Caki2 (cell line): ENCODE measurements at places on chromosomes 16 and 17. TPM values are rescaled to one million over a fixed set of nuclear protein-coding genes. Genes with fewer than 3 reads are reported as not detected.

The KRT12 gene
- not detected in 2 replicates for total RNA-seq

GRCh38 chr17:56933868-56934267 is 20.0 kb upstream of the TRIM25 start:
- no peak for DNase-seq

The SHCBP1 gene
- total RNA-seq = 10.3 and 11.9 TPM in 2 replicates

- DNase-seq = no peak
These were observed 77.6 kb downstream of the PLD6 start for GRCh38 chr17:17128476-17129075.

GRCh38 chr17:27378482-27379175 is 77.6 kb upstream of the KSR1 start:
- DNase-seq = no peak

DNA sequence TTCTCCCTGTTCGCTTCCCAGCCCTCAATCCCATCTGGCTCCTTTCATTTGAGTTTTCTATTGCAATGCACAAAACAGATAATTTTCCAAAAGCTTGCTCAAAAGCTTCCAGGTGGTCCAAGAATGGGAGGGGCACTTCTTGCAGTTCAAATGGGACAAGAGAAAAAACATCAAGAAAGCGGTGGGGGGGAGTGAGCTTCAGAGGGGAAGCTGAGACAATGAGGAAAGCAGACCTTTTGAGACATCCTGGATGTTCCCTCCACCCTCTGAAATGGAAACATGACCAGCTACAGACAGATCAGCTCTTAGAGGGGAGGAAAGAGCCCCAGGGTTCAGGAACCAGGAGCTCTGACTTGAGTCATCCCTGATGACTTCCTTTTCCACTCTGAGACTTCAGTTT is 368.2 kb downstream of the SLC39A11 start:
- DNase-seq = no peak

The EPN3 gene
- total RNA-seq = 0.07 and 0.32 TPM in 2 replicates

- no peak for DNase-seq
These were observed 234.4 kb downstream of the ZNF423 start for GRCh38 chr16:49621241-49622083.

DNA sequence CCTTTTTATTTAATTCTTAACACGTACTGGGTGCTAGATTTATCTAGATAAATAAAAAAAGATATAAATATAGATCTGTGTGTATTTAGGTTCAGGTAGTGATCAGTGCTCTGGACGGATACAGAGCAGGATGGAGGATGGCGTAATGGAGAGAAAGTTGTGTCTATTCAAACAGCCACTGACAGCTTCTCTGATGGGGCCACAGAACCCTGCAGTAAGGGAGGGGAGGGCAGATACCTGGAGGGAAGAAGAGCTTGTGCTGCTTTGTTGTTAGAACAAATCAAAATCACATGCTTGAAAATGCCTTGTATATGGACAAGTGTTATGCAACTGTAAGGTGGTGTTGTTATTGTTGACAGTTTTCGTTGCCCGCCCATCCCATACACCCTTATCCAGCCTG is 170.2 kb downstream of the UTP18 start:
- DNase-seq = no peak

- no peak for DNase-seq
These were observed 49.7 kb upstream of the ITGA2B start for GRCh38 chr17:44439168-44439567.

- peak; percentile 12 for DNase-seq
These were observed 45.4 kb downstream of the CLEC19A start for GRCh38 chr16:19330841-19331397.

The KRTAP1-5 gene
- not detected in 2 replicates for total RNA-seq

GRCh38 chr16:31031276-31031675 is 2.1 kb upstream of the STX4 start:
- DNase-seq = no peak

DNA sequence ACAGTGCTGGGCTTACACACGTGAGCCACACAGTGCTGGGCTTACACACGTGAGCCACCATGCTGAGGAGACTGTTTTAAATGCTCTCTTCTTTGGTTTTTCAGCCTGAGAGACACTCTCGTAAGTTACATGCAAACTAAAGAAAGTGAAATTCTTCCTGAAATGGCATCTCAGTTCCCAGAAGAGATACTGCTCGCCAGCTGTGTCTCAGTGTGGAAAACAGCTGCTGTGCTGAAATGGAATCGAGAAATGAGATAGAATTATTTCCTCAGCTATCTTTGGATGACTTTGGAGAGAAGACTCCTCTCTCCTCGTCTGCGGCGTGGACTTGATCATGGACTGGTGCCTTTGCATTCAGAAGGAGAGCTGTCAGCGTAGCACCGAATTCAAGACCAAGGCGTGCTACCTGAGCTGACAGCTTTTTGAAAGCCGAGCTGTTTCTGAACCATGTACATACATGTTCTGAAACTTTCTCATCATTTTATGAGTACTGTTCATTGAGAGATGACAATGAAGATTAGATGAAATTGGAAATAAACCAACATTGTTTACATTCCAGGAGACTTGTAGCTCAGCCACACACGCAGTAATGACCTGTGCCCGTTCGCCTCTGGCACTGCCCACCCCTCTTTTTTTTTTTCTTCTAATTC is 21.6 kb upstream of the ENDOV start:
- no peak for DNase-seq

DNA sequence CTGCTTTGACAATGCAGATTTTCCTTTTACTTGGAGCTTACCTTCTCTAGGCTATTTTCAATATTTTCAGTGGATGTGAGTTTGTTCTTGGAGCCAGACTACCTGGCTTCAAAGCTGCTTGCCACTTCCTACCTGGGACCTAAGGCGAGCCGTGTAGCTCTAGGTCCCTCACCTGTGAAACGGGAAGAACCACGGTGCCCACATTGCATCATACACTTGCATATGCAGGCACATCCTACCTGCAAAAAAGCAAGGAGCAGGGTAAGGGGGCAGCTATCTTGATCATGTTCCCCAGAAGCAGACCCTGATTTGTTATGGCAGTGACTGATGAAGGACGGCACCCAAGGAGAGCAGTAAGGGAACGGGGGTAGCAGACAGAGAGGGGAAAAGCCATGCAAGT is 27.0 kb upstream of the MPRIP start:
- no peak for DNase-seq

The TPSG1 gene
- total RNA-seq = not detected in 2 replicates

The FBXW10B gene
- 5.7 and 5.8 TPM in 2 replicates for total RNA-seq

DNA sequence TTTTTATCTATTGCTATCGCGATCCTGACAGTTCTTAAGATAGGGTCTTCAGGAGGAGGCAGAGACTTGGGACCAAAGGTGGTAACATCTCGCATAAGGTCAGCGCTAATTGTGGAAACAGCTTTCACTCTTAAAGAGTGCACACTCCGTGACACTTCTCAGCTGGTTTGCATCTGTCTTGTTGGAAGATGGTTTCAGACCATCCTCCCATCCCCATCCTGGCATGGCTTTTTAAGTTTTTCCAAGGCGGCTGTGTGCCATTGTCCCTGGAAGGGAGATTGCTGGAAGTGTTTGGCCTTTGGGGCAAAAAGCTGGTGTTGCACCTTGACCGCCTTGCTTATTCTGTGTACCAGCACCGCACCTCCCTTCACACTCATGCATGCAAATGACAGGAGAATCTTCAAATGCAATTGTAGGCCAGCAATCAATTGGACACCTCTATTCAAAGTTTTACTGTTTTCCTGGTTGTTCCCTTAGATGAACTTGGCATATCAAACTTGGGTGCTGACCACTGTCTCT is 1.5 kb downstream of the SOCS7 start:
- DNase-seq = no peak

GRCh38 chr16:19588661-19589060 is 33.2 kb downstream of the VPS35L start:
- no peak for DNase-seq

- no peak for DNase-seq
These were observed 102.4 kb downstream of the ENGASE start for GRCh38 chr17:79176792-79177601.

- DNase-seq = peak; percentile 98
These were observed 73.6 kb downstream of the GPRC5B start for GRCh38 chr16:19810817-19811731.

GRCh38 chr16:54651440-54652195 is 279.0 kb upstream of the IRX5 start:
- DNase-seq = no peak

- no peak for DNase-seq
These were observed 206.0 kb downstream of the SEC14L1 start for GRCh38 chr17:77346765-77347164.

The MILR1 gene
- 21.9 and 35.9 TPM in 2 replicates for total RNA-seq
